ENCODE measurements at places on chromosomes 4 and X. TPM values are rescaled to one million over a fixed set of nuclear protein-coding genes. Genes with fewer than 3 reads are reported as not detected.

GRCh38 chr4:137647375-137647774 lies 115.1 kb upstream of the PCDH18 start:
- H3K4me3 ChIP-seq, result no peak overlapping the region
- no peaks in the 10 kb centered on the region for H3K4me1 ChIP-seq
- H3K36me3 ChIP-seq, result no peaks in the 10 kb centered on the region
- H3K27me3 ChIP-seq, result no peaks in the 10 kb centered on the region
- no peak for DNase-seq
- H3K27ac ChIP-seq, result no peak overlapping the region

The DOK7 gene
- total RNA-seq, result 2.7 TPM

- no peak overlapping the region for H3K4me3 ChIP-seq
- no peaks in the 10 kb centered on the region for H3K27me3 ChIP-seq
- peaks cover 4% of the 10 kb centered on the region for H3K4me1 ChIP-seq
- H3K36me3 ChIP-seq, result no peaks in the 10 kb centered on the region
- DNase-seq, result no peak
- H3K27ac ChIP-seq, result no peak overlapping the region
Observed at GRCh38 chrX:150844016-150844415, 54.5 kb downstream of the CD99L2 start.

GRCh38 chrX:106042296-106042695 lies 3.8 kb upstream of the SERPINA7 start:
- no peak overlapping the region for H3K27ac ChIP-seq
- H3K4me3 ChIP-seq, result no peak overlapping the region
- DNase-seq, result no peak
- no peaks in the 10 kb centered on the region for H3K4me1 ChIP-seq
- no peaks in the 10 kb centered on the region for H3K36me3 ChIP-seq
- no peaks in the 10 kb centered on the region for H3K27me3 ChIP-seq

DNA sequence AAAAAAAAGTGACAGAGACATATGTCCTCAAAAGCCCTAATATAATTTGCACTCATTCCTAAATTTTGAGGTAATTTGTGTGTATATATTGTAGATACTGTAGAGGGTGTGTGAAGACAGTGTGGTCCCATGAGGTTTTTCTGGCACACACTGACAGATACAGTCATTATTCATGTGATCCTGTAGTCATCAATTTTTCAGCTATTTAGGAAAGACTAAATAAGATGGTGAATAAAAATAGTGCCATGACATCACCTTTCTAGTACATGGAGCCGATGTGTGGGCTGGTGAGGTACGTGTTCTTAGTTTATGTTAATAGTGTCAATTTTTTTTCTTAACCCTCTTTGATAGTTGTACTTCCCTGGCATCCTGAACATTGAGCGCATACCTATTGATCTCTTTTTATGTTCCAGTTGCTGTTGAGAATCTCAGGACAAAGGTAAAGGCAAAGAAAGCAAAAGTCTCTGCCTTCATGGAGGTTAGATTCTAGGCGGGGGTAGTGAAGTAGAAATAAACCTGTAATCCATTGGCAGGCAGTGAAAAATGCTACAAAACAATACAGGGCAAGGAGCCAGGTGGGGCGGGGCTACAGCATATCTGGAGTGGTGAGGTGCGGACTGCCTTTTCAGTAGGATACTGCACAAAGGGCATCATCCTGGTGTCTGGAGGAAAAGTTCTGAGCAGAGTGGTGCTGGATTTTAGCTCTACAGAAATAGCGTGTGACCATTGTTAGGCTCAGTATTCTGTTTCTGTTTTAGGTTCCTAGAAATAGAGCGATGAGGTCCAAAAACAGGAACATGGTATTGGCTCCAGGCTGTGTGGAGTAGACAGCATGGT lies 93.8 kb downstream of the ARHGAP10 start:
- no peaks in the 10 kb centered on the region for H3K4me1 ChIP-seq
- no peak for DNase-seq
- no peak overlapping the region for H3K27ac ChIP-seq
- no peaks in the 10 kb centered on the region for H3K36me3 ChIP-seq
